H1 (cell line): ENCODE measurements at places on chromosomes 11 and 22.

- DNase-seq = no peak
Measured at GRCh38 chr11:45432100-45432499, 146.0 kb upstream of the SYT13 start.

- no peak for DNase-seq
Measured at GRCh38 chr11:119808407-119809185, 79.6 kb upstream of the NECTIN1 start.

DNA sequence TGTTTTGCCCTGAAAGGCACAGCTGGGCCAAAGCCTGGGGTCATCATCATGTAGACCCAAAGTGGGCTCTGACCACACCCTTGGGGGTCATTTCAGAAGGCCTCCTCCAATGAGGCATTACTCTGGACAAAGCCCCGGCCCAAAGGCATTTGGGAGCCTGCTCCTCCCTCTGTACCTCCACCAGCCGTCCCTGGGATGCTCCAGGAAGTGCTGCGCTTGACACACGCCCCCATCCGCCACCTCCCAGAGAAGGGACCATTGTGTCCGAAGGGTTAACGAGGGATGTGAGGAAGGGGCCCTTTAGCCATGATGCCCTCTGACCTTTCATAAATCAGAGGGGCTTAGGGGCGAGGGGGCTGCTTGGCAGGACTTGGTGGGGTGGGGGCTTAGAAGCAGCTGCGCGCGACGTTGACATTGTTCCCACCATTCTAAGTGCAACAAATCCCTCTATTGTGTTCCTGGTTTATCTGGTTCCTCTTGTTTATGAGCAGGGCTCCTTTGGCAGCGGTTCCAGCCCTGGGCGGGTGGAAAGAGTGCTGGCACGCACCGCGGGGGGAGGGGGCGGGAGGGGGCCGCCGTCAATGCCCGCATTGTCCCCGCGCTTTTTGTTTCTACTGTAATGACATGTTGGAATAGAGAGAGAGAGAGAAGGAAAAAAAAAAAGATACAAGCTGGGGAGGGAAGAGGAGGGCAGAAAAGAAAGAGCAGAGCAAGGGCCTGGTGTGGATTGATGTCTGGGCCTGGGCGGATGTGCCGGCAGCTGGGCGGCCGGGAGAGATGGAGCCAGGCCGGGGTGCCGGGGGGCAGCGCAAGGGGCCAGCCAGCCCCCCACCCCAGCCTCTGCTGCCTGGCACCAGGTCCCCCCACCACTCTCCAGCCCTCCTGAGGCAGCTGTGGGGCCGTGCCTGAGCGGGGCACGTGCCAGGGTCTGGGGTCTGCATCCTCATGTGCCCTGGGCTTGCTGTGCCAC is 32.1 kb upstream of the SOX10 start:
- no peak for DNase-seq

- no peak for DNase-seq
Measured at GRCh38 chr22:42632096-42632495, 8.3 kb downstream of the ATP5MGL start.

DNA sequence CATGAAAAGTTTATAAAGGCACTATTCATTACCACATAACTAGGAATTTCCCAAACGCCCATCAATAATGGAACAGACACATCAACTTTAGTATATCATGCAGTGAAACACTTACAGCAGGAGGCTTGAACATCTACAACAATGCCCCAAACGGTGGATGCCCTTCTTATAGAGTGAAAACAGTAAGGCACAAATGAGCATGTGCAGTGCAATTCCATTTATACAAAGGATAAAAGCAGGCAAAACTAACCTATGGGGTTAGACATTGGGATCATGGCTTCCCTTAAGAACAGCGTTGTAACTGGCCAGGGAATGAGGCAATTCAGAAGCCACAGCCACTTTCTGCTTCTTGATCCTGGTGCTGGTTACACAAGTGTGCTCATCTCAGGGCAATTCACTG is 1363.0 kb downstream of the TBC1D22A start:
- DNase-seq = no peak

DNA sequence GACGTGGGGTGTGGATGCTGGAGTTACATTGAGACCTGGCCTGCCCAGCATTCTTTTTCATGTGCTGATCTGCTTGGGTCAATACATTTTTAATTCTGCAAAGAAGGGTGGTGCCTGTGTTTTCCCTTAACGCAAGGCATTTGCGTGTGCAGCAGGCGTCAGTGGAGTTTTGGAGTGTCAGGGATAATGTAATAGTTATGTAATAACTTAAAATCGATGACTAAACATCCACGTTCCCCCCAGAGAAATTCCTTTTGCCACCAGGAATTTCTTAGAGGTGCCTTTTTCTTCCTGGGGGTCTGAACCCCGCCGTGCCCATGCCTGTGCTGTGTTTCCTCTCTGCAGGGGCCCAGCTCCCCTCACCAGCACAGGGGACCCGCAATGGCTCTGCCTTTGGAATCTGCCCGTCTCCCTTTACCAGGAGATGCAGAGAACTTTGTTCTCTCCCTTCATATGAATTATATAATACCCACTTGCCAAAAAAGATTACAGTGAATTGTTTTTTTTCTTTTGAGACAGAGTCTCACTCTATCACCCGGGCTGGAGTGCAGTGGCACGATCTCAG is 62.6 kb downstream of the TBC1D22A start:
- DNase-seq = peak; percentile 27

- DNase-seq = no peak
Measured at GRCh38 chr11:123718063-123718462, 23.4 kb downstream of the ZNF202 start.

DNA sequence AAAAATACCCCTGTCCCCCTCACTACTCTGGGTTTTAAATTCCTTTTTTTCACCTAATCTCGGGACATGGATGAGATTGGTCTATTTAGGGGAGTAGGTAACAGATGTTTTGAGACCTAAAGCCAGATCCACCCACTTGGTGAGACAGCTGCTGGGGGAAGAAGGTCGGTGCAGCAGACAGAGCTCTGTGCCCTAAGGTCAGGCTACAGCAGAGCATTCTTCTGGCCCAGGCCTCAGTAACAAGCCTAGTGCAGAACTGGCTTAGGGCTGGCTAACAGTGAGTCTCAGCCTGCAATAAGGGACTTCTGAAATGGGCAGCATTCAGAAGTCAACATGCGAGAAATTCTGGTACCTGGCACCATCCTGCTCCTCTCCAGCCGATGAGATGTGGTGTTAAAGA is 444.9 kb upstream of the KIRREL3 start:
- no peak for DNase-seq

GRCh38 chr22:22110548-22111266 is 128.1 kb upstream of the TOP3B start:
- peak; percentile 62 for DNase-seq

GRCh38 chr11:77619576-77620198 is 17.9 kb downstream of the CLNS1A start:
- DNase-seq = no peak

- DNase-seq = no peak
Measured at GRCh38 chr22:23796461-23796860, 9.7 kb downstream of the SMARCB1 start.

DNA sequence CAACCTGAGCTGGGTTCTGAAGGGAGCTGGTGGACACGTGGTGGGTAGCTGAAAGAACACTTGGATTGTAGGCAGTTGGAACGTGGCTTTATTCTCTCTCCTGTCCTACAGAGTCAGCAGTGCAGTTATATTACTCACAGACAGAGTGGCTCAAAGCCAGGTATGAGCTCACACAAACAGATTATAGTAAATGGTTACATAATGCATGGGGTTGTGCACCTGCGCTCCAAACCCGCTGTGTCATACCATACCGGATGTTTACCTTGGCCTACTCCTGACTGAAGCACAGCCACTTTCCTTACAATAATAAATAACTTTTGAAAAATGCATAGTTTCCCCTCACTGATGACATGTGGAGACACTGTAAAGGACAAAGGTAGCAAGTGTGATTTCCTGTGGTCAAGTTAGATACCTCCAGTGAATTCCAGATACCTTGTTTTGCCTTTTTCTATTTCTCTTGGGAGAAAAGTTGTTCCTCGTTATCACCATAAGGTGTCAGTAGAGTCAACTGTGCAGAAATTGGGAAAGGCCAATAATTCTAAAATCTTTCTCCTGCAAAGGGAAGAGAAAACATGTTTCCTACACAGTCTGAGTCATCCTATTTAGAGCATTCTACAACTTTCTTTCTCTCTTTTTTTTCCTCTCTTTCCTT is 13.5 kb downstream of the MS4A6A start:
- DNase-seq = no peak

GRCh38 chr11:83092488-83093384 is 21.0 kb upstream of the RAB30 start:
- DNase-seq = no peak

DNA sequence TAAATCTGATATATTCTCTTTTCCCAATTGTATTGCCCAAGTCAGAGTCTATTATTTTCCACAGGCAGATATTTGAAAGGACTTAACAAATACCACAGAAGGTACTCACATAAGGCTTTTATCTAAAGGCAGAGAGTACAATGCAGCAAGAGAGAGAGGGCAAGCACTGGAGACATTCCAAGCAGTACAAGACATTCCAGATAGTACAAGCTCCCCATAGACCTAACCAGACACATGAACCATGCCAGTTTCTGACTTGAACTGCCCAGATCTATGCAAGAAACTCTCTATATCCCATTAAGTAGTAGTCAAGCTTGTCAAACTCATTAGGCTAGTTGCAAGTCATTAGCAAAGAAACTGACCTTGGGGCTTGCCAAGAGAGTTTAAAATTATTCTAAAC is 11.2 kb upstream of the MS4A6E start:
- no peak for DNase-seq

- peak; percentile 46 for DNase-seq
Measured at GRCh38 chr11:120108154-120108784, 29.6 kb downstream of the TRIM29 start.

- DNase-seq = no peak
Measured at GRCh38 chr11:119940401-119940976, 197.4 kb downstream of the TRIM29 start.

DNA sequence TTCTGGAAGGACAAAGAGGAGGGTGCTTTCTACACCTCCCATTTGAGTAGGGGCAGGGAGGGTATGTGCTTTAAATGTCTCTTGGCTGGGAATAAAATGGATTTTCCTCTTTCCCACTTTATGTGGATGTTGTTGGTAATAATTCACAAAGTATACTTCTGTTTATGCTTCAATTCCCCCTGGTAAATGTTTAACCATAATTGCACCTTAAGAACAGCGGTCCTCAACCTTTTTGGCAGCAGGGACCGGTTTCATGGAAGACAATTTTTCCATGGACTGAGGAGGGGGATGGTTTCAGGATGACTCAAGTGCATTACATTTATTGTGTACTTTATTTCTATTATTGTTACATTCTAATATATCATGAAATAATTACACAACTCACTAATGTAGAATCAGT is 4.0 kb upstream of the TP53AIP1 start:
- DNase-seq = no peak
